ENCODE measurements at places on chromosomes 6 and 20. TPM values are rescaled to one million over a fixed set of nuclear protein-coding genes. Genes with fewer than 3 reads are reported as not detected.

BANF2 gene
- total RNA-seq, result not detected

DACT2 gene
- total RNA-seq, result 2.4 TPM

HLA-DQB2 gene
- not detected for total RNA-seq

HLA-DRB5 gene
- total RNA-seq, result 0.31 TPM

WFDC11 gene
- not detected for total RNA-seq

NELFE gene
- 79.7 TPM for total RNA-seq

SLC17A1 gene
- not detected for total RNA-seq

AHCY gene
- 73.4 TPM for total RNA-seq

SMPDL3A gene
- total RNA-seq, result 11.3 TPM

SLC32A1 gene
- total RNA-seq, result not detected

KCNK16 gene
- total RNA-seq, result not detected

TAAR2 gene
- not detected for total RNA-seq

POM121L2 gene
- not detected for total RNA-seq

GPR6 gene
- 0.41 TPM for total RNA-seq

TBX18 gene
- total RNA-seq, result 18.1 TPM

FRK gene
- 2.7 TPM for total RNA-seq

CDSN gene
- total RNA-seq, result not detected

SLC26A8 gene
- not detected for total RNA-seq

ACTL10 gene
- total RNA-seq, result 0.10 TPM

SOX4 gene
- 43.0 TPM for total RNA-seq

C6orf62 gene
- total RNA-seq, result 85.2 TPM

HLA-DOA gene
- total RNA-seq, result 1.6 TPM

TGM3 gene
- 14.5 TPM for total RNA-seq

OPN5 gene
- not detected for total RNA-seq

MED23 gene
- 42.4 TPM for total RNA-seq

TCF21 gene
- total RNA-seq, result 0.31 TPM

OR10C1 gene
- not detected for total RNA-seq
